CD4-positive, alpha-beta T cell treated with Interleukin-6 at 100 ng/mL for 8 hours (primary cell): ENCODE measurements at places on chromosomes 12 and 14.

GRCh38 chr12:89414322-89414721 lies 62.0 kb upstream of the DUSP6 start:
- DNase-seq, result no peak

DNA sequence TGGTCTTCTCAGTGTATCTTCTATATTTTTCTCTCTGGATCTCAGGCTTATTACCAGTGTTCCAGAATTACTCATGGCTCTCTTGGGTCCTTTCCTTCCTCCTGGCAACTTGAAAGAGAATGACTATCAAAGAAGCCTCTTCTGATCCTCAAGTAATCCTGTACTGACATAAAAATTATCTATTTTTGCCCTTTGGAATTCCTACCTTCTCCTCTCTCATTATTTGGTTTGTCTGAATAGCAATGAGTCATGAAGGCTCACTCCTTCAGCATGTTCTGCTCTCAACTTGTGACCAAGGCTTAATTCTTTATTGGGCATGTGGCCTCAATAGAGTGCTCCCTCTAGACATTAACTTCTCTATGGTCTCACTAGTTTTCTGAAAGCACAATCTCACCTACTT lies 553.6 kb upstream of the ATP2B1 start:
- no peak for DNase-seq

- no peak for DNase-seq
Measured at GRCh38 chr14:101185073-101185835, 281.7 kb upstream of the RTL1 start.

GRCh38 chr14:68297876-68298468 lies 478.4 kb downstream of the RAD51B start:
- no peak for DNase-seq

DNA sequence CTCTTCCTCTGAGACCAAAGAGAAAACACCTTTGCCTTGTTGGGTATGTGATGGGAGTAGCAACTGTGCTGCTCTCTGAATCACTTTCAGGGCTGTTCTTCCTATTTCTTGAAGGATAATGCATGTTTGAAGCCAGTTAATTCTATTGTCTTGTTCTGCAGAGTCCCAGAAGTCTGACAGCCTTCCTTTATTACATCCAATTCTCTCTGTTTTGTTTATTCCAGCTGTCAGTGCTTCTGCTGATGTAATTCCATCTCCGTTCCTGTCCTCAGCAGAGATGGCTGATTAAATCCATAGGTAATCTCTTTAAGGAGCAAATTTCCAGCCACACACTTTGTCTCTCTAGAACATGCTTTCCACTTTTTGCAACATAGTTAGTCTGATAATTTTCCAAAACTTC lies 59.7 kb downstream of the MGAT4C start:
- no peak for DNase-seq

- no peak for DNase-seq
Measured at GRCh38 chr14:48008646-48009045, 333.2 kb upstream of the MDGA2 start.

DNA sequence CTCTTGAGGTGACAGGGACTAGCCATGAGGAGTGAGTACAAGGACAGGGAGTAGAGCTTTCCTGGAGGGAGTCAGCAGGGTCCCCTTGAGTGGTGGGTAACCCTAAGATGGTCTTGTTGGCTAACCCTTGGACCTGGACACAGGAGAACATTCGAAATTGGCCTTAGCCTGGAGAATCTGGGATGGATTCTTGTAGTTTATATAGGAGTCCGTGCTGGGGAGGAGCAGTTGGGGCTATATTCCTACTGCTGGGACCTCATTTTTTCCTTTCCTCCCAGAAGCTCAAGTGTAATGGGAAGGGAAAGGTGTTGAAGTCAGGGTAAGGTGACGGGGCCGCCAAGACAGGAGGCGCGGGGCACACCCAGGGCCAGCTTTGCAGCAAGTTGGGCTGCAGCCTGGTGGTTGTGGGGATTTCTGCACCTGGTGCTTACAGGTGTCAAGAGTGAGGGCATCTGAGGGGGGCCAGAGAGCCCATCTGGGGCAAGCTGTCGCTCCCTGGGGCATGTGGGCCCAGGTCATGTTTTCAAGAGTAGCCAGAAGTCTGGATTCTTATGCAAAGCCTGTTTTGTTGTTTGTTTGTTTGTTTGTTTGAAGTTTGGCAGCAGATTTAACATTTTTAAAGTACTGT lies 5.1 kb downstream of the BCL7A start:
- no peak for DNase-seq

- no peak for DNase-seq
Measured at GRCh38 chr14:26993556-26993955, 395.7 kb upstream of the NOVA1 start.

GRCh38 chr12:2835691-2836403 lies 1.0 kb upstream of the NRIP2 start:
- DNase-seq, result no peak
